ENCODE measurements at places on chromosomes 7 and 10.

DNA sequence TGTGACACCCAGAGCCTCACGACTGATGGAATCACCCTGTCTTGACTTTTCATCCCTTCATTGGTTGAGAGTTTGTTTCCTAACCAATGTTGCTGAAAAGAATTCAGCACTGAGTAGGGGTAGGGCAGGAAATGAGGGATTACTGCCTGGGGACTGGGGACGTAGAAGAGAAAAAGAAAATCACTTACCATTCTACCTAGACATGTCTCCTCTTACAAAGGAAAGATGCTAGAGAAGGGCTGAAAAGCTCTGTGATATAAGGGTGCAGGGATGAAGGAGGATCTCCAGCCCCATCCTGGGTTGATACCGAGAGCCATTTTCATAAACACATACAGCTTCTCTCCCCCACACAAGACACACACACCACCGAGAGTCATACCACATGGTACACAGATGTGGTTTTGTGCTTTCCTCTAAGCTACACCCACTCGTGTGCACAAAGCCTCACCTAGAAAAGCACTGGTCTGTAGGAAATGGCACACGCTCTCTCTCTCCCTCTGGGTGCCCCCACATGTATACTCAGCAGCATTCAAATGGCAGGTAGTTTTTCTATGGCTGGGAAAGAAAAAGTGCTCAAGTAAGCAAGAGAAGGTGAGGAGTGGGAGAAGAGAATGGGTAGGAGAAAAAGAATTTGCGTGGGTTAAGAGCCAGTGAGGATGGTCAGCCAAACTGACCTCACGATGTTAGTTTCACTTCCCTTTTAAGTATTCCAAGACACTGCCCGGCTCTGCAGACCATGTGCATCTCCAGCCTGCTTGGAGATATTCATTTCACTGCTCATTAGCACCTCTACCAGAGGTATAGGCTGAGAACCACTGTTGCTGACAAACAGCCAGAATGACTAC lies 85.8 kb downstream of the CALD1 start:
- DNase-seq, result no peak

DNA sequence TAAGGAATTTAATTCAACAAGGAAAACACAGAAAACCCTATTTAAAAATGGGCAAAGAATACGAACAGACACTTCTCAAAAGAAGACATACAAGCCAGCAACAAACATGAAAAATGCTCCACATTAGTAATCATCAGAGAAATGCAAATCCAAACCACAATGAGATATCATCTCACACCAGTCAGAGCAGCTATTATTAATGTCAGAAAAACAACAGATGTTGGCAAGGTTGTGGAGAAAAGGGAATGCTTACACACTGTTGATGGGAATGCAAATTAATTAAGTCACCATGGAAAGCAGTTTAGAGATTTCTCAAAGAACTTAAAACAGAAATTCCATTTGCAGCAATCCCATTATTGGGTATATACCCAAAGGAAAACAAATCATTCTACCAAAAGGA lies 55.2 kb downstream of the GCC1 start:
- DNase-seq, result no peak

GRCh38 chr10:454860-455259 lies 234.6 kb downstream of the DIP2C start:
- no peak for DNase-seq

DNA sequence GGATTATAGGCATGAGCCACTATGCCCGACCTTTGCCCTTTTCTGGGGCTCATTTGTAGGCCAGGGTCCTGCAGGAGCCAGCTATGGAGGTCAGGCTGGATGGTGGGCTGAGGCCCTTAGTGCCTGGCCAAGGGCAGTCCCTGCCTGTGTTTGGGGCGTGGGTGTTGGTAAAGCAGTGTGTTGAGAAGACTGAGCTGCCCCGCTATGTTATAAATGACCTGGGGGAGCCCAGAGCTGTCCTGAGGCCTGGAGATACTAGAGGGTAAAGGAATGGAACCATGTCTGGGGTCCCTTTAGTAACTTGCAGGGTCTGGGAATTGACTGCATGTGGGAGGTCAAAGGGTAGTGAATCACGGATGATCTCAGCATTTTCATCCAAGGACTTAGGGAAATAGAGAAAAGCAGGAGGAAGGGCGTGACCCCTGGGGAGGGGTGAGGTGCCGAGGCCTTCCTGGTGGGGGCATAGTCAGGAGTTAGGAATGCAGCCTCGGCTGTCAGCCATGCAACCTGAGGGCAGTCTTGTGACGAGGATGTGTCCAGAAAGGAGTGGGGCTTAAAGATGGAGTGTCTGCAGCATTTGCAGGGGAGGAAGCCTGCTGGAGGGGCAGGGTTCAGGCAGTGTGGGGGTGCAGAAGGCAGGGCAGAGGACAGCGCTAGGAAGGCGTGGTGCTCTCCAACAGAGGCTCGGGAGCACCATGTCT lies 31.5 kb downstream of the TMEM248 start:
- no peak for DNase-seq

- DNase-seq, result no peak
Observed at GRCh38 chr10:99370993-99371392, 41.8 kb downstream of the CNNM1 start.

DNA sequence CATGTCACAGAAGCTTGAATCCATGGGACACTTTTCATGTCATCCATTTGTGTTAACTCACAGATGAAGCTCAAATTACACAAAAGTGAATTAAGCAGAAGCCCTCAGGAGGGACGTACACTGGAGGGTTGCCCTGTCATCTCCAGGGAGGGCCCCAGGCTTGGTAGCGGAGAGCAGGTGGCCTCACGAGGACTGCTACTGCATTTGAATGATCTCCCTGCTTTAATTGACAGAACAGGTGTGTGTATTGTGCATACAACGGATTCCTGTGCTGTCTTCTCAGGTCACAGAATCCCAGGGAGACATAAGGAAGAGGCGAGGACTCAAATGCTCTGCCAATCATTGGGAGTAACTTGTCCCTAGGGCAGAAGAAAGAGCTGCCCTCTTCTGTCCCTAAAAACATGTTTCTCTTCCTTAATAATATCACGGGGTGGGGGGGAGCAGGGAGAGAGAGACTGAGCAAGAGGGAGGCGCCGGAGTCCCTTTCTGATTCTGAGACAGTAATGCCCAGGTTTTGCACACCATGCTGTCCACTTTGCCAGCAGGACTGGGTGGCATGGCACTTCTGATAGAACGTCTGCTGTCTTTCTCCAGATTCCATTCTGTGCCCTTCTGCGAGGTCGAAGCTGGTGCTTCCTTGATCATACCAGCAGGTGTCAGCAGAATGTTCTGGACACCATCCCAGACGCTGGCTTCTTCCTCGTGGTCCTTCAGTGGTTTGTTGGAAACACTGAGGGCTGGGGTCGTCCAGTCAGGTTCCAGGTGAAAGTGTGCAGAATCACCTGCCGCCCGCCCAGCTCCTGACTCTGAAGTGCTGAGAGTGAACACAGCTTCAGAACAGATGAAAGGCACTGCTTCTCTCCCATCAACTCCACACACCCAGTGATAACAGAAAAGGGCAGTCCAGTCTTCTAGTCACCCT lies 26.2 kb upstream of the RASGEF1A start:
- DNase-seq, result no peak

- DNase-seq, result no peak
Observed at GRCh38 chr10:35898716-35899440, 256.8 kb upstream of the FZD8 start.

DNA sequence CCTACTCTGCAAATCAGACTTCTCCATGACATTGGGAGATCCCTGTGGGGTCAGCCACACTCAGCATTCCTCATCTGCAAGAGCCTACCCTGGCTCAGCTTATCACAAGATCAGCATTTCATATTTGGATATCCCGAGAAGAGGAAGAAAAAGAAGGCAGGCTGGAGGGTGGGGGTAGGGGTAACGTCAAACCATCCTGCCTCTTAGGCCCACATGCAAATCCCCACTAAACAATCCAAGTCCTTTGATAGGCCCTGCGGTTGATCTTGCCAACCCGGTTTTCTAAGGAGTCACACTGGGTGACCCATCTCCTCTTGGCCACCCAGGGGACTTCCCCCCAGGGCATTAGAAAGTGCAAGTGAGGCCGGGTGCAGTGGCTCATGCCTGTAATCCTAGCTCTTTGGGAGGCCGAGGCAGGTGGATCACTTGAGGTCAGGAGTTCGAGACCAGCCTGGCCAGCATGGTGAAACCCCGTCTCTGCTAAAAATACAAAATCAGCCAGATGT lies 128.0 kb upstream of the CALN1 start:
- no peak for DNase-seq

GRCh38 chr7:142438235-142438922 lies 180.5 kb upstream of the PRSS58 start:
- DNase-seq, result no peak

- no peak for DNase-seq
Observed at GRCh38 chr10:69397972-69398371, 18.7 kb downstream of the TACR2 start.

DNA sequence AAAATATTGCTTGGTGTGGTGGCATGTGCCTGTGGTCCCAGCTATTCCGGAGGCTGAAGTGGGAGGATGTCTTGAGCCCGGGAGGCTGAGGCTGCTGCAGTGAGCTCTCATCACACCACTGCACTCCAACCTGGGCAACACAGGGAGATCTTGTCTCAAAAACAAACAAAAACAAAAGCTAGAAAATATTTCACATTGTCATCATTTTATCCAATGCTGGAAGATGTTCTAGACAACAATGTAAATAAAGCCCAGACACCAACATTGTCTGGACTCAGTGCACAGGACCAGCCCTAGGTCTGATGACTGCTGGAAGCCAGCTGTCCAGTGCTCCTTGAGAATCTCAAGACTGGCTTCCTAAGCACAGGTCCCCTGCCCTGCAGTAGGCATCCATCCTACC lies 13.5 kb downstream of the SEPHS1 start:
- DNase-seq, result no peak

- no peak for DNase-seq
Observed at GRCh38 chr7:44486693-44487092, 3.8 kb downstream of the NUDCD3 start.

DNA sequence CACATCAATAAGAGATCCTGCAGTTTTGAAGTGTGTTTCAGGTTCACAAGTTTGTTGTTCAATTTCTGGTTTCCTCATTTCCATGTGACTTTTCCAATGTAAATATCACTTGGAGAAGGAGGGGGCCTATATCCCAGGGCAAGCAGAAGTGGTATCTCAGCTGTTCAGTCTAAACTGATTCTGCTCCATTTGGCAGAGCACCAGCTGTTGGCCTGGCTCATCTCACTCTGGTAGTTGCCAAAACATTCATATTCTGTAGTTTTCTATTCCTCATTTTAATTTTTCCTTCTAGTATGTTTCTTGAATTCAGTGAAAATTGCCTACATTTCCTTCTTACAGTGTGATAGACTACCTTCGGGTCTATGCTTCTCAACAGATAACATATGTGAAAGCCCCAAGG lies 101.8 kb upstream of the TAC1 start:
- no peak for DNase-seq

- no peak for DNase-seq
Observed at GRCh38 chr7:148265896-148266295, 324.7 kb upstream of the C7orf33 start.

- no peak for DNase-seq
Observed at GRCh38 chr7:96729820-96730219, 20.2 kb upstream of the SEM1 start.

GRCh38 chr7:134831862-134832261 lies 52.4 kb downstream of the CALD1 start:
- no peak for DNase-seq

DNA sequence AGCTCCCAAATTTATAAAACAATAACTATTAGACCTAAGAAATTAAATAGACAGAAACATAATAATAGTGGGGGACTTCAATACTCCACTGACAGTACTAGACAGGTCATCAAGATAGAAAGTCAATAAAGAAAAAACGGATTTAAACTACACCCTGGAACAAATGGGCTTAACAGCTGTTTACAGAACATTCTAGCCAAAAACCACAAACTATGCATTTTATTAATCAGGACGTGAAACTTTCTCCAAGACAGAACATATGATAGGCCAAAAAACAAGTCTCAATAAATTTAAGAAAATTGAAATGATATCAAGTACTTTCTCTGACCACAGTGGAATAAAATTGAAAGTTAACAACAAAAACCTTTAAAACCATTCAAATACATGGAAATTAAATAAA lies 46.4 kb downstream of the ZNF680 start:
- DNase-seq, result no peak

- DNase-seq, result no peak
Observed at GRCh38 chr10:35386594-35387174, 50.4 kb downstream of the CCNY start.

- DNase-seq, result no peak
Observed at GRCh38 chr10:60417024-60417423, 27.3 kb upstream of the ANK3 start.

DNA sequence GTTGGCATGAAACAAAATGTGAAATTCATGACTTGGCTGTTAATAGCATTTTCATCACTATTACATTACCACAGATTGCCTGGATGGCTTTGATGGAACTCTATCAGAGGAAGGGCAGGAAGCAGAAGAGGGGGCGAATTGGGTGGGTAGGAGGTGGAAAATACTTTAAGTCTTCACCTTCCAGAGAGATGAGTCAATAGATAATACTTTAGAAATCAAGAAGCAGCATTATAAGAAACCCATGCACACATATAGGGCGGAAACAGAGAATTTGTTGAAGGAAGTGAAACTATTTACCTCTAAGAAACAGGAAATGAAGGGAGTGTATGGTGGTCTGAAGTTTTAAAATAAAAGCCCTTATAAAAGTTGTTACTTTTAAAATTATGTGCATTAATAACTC lies 152.1 kb upstream of the TARP start:
- no peak for DNase-seq

DNA sequence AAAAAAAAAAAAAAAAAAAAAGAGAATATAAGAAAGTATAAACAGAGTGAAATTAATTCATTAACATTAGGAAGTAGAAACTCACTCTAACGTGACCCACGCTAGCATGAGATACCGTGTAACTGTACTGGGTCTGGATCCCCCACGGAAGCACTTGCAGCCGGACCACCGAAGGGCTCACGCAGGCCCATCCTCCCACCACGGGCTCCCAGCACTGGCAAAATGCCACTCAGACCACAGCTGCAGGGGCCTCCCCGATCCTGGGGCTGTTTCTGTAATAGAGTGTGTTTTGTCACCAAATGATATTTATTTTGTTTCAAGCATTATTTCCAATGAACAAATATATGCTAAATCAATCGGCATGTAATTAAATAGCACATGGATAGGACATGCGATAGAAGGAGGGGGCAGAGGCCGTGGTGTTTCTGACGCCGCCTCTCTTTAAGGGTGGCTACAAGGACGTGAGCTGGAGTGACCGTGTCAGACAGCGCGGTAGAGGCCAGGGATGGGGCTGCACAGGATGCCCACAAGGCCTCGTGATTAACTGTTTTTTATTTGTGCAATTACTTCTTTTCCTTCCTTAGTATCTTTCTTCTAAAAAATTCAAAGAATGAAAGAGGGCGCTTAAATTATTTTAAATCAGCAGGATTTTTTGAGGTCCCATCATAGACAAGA lies 568.5 kb downstream of the PTPRN2 start:
- no peak for DNase-seq

- no peak for DNase-seq
Observed at GRCh38 chr7:491292-491957, 28.2 kb downstream of the PDGFA start.

DNA sequence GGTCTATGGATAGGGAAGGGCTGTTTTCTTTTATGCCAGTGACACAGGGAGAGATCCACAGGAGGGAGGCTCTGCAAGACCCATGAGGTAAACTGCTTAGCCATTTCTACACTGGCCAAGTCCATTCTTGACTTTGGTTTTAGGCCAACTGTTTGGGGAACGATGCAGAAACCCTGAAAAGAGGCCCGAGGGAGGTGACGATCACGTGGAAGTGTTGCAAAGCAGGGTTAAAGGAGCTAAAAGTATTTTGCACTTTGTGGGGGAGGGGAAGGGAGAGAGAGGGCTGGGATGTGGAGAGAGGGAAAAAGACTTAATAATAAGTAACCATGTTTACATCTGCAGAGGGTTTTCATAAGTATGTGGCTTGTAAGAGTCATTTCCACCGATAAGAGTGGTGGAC lies 239.7 kb downstream of the EMX2 start:
- DNase-seq, result no peak

Measured in stimulated activated CD8-positive, alpha-beta memory T cell treated with anti-CD3 and anti-CD28 coated beads, Interleukin-4, amount 100 ng/mL, for 1 hour (primary cell).